Dermis microvascular lymphatic vessel endothelial cell (primary cell): ENCODE measurements at places on chromosomes 2 and 18. TPM values are rescaled to one million over a fixed set of nuclear protein-coding genes. Genes with fewer than 3 reads are reported as not detected.
A peak's percentile ranks its signal among the peaks of the same experiment; 100 is the strongest.

DNA sequence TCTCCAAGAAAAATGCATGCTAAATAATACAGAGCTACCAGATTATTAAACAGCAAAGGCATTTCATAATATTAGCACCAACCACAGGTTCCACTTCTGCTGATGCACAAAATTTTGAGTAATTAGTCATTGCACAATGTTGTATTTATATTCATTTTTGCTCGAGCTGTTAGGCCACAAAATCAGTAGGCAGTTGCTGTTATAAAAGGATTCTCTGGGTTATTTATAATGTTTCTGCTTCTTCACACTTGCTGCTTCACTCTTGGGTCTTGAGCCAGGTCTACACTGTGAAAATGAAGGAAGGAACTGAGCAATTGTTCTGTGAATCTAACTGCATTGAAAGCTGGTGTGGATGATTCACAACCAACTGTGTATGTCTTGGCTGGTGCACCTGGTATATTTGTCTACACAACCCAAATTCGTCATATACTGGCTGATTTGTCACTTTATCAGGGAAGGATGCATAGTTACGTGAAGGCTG, 38.3 kb downstream of the MRPL33 start:
- DNase-seq, result peak; percentile 91

GRCh38 chr2:23377771-23378170, 7.2 kb upstream of the KLHL29 start:
- no peak for DNase-seq

DNA sequence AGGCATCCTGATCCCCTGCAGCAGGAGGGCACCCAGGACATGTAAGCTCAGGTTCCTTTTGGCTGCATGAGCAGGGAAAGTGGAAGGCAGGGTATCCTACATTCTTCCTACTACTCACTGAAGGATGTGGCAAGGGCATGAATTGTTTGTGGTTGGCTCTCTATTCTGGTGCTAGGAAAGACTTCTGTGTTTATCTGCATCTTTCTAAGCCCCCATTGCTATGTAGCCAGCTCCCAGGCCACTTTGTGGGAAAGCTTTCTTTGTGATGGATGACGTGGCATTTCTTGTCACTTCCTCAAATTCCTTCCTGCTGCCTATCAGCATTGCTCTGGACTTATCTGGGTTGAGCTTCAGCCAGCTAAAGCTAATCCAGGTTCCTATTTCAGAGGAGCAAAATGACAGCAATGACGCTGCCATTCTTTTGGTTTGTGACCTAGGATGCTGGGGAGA, 46.2 kb downstream of the MEIS1 start:
- DNase-seq, result peak; percentile 52

DNA sequence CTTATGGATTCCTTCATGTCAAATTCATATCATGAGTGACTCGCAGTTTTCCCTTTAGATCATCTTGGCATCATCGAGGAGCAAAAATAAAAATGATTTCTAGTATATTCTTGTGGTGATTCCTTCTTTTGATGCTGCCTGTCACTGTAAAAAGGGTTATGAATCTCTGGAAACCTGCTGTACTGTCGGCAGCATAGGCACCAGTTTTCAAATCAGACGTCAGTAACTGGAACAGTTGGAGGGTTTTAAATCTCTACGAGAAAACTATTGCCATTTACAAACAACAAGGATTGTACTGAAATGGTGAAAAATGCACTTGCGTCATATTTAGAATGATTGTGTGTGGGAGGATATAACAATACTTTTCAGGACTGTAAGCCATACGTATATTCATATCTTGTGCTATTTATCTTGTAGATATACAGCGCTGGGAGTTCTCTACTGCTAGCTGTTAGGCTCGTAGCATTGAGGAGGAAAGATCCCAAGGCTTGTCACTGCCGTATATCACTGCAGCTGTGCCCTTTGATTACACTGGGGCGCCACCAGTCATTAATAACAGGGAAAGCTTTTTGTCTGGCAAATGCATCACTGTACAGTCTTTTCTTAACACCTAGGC, 320.7 kb downstream of the MTX2 start:
- DNase-seq, result no peak

DNA sequence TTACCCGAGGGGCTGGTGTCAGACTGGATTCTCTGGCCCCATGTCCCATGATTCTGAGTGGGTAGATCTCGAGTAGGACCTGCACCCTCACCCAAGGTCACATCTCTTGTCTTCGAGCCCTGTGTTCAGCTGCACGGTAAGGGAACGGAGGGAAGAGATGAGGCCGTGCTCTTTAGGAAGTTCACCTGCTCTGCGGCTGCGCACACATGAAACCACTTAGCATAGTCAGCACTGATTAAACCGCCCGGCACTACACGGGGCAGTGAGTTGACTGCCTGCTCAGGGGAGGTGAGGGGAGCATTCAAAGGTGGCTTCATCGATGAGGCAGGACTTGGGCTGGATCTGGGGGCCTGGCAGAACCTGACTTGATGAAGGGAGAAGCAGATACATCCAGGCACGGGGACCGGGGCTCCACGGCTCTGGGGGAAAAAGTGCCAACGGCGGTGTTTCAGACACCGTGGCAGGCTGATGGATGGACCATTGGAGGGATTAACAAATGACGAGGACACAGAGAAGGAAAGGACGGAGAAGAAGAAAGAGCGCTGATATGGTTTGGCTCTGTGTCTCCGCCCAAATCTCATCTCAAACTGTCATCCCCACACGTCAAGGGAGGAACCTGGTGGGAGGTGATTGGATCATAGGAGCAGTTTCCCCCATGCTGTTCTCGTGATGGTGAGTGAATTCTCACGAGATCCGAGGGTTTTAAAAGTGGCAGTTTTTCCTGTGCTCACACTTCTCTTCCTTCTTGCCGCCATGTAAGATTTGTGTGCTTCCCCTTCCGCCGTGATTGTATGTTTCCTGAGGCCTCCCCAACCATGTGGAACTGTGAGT, 248.6 kb downstream of the CYP26B1 start:
- DNase-seq, result no peak

DNA sequence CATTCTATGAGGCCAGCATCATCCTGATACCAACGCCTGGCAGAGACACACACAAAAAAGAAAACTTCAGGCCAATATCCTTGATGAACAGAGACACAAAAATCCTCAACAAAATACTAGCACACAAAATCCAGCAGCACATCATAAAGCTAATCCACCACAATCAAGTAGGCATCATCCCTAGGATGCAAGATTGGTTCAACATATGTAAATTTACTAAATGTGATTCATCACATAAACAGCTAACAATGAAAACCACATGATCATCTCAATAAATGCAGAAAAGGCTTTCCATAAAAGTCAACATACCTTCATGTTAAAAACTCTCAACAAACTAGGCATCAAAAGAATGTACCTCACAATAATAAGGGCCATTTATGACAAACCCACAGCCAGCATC, 65.3 kb downstream of the WDPCP start:
- no peak for DNase-seq

The EGR4 gene
- total RNA-seq, result not detected in 2 replicates

The PMAIP1 gene
- total RNA-seq, result 20.9 and 38.1 TPM in 2 replicates

The RPRM gene
- total RNA-seq, result not detected in 2 replicates
